Esophagus muscularis mucosa (tissue), 4 donors: ENCODE measurements at places on chromosomes 4 and X. TPM values are rescaled to one million over a fixed set of nuclear protein-coding genes. Genes with fewer than 3 reads are reported as not detected.

- DNase-seq = no peak
Observed at GRCh38 chr4:54392479-54392878, 163.4 kb downstream of the PDGFRA start.

- DNase-seq = no peak
Observed at GRCh38 chr4:126435491-126435890, 1120.7 kb downstream of the FAT4 start.

DNA sequence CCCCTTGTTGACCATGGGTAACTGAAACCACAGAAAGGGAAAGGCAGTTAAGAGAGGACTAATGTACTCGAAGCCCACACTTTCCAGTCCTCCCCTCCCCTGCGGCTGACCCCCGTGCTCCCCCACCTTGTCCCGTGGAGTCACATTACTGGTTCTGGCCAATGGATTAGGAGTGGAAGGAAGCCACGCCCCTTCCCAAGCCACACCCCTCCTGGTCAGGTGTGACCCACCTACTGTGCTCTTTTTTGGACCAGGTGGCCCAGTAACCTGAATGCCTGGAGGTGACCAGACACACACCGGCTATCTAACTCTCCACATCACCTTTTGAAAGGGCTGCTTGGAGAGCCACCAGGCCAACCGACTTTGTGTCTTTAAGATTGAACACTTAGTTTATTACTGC lies 109.3 kb upstream of the MSX1 start:
- DNase-seq = no peak

DNA sequence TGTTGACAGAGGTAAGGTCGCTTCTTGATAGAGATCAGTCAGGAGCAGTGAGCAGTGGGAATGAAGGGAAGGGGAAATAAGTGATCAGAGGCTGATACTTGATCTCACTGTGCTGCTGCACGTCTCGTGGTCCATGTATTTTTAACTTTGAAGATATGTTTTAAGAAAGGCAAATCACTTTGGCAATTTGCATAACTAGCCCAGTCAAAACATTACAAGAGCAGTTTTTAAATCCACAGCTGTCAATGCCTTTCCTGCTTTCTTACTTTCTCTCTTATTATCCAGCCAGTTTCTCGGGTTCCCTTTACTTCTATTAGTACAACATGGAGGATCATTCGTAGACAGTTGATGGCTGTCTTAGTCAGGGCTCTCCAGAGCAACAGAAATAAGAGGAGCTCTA lies 472.8 kb downstream of the TMA16 start:
- DNase-seq = no peak

The PKD2 gene
- 128 TPM for total RNA-seq

The NDNF gene
- total RNA-seq = 16.0 TPM

The ELF2 gene
- 57.9 TPM for total RNA-seq
